ENCODE measurements at places on chromosomes 12 and 14.

DNA sequence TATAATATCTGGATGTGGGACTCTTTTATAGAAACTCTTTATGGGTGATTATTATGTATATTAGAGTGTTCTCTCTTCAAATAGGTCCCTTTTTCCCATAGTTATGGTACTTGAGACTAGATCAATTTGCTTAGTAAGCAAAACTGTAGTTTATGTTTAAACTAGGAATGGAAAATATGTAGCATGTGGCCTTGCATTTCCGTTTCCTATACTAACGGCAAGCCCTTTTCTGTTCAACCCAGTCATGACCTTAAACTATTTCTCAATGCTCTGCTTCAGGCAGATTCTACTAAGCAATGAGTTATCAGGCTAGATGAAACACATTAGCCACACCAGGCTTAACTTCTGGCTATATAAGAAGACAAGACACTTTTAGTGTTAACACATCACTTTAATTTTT is 84.6 kb downstream of the OTOGL start:
- DNase-seq, result no peak

DNA sequence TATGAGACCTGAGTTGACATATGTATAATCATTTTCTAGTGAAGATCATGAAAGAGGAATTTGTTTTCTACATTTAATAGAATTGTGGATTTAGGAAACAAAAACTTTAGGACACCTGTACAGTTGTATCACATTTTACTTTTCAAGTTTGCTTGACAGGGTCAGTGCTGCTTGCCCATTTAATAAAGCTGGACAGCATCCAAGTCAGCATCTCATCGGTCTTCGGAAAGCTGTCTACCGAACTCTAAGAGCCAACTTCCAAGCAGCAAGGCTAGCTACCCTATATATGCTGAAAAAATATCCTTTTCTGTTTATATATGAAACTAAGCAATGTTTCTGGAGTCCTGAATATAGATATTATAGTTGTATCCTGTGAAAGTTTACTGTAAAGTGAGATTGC is 52.3 kb downstream of the VEZT start:
- no peak for DNase-seq

- peak; percentile 5 for DNase-seq
Observed at GRCh38 chr14:36941783-36942521, 230.5 kb downstream of the SLC25A21 start.

DNA sequence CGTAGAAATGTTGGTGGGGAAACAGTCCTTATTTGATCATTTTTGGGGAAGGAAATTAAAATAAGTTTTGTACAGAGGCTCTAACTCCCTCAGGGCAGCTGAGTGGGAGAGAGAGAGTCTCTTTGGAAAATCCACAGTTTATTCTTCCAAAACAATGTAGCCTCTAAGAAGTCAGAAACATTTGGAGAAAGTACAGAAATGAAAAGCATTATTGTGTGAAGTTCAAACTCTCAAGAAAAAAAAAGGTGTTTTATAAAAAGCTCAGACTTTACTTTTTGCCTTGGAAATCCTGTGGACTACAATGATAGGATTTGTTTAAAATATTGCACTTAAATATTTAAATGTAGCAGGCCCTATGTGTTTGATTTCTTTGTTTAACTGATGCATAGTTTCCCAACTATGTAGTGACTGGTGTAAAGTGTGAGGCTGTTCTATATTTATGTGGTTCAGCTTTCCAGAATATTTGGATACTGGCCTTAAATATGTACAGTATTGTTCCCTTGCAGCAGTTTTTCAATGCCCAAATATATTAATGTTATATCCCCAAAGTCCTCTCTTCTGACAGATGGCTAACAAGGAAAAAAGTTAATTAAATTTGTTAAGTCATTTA is 82.0 kb upstream of the OTOGL start:
- DNase-seq, result no peak

DNA sequence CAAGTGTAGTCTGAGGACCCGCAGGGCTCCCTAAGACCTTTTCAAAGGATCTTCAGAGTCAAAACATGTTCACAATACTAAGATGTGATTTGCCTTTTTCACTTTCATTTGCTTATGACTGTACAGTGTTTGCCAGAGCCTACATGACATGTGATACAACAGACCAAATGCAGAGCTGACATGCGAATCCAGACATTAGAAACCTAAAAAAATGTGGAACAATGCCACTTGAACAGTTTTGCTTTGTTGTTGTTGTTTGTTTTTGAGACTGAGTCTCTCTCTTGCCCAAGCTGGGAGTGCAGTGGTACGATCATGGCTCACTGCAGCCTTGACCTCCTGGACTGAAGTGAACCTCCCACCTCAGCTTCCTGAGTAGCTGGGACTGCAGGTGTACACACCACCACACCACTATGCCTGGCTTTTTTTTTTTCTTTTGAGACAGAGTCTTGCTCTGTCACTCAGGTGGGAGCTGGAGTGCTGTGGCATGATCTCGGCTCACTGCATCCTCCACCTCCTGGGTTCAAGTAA is 5.3 kb upstream of the RAB35 start:
- DNase-seq, result no peak

DNA sequence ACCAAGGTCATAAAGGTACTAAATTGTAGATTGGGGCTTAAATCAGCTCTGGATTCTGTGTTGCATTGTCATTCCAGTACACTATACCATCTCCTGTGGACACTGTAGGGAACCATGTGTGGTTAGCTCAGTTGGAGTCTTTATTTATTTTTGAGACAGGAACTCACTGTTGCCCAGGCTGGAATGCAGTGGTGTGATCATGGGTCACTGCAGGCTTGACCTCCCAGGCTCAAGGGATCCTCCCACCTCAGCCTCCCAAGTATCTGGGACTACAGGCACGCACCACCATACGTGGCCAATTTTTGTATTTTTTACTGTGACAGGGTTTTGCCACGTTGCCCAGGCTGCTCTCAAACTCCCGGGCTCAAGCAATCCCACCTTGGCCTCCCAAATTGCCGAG is 6.7 kb downstream of the PAPOLA start:
- DNase-seq, result no peak

DNA sequence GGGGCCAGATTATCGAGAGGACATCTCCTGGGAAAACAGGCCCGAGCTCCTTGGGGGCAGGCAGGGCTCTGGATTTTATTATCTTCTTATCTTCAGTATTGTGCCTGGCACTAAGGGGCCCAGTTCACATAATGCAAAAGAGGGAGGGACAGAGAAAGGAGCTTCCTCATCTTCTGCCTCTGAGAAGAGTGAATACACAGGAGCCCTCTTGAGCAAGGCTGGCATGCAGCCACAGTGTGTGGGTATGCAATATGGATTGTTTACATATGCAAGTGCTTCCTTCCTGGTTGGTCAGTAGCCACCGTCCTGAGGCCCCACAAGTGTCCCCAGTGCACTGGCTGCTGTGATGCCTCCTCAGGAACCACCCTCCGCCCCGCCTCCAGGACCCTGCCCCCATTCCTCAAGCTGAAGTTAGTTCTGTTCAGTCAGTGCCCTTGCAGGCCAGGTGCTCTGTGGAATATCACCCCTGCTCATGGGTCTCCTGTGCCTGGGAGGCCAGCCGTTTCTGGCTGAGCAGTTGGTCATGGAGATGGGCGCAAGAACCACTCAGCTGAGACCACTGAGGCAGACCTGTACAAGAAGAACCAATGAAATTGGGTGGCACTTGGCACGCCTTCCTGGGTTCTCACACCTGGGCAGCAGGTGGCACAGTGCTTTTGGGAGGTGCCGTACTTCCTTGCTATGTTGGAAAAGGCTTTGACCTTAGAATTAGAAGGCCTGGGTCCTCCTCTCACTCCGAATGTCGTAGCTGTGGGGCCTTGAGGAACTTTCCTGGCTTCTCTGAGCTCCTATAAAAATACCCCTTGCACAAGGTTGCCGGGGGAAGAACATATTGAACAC is 35.1 kb upstream of the ACTN1 start:
- peak; percentile 25 for DNase-seq
